B cell (primary cell): ENCODE measurements at places on chromosomes 16 and 17. TPM values are rescaled to one million over a fixed set of nuclear protein-coding genes. Genes with fewer than 3 reads are reported as not detected.

Gene RAB37
- 76.0 and 76.8 TPM in 2 replicates for total RNA-seq

Gene GCGR
- total RNA-seq: not detected in 2 replicates

Gene ATP2A1
- 0.84 and 1.1 TPM in 2 replicates for total RNA-seq

Gene SOST
- total RNA-seq: not detected in 2 replicates

Gene PABPN1L
- total RNA-seq: 0.68 and 0.84 TPM in 2 replicates

Gene LLGL1
- total RNA-seq: 14.9 and 15.7 TPM in 2 replicates

Gene MYH2
- not detected in 2 replicates for total RNA-seq

Gene NPIPB2
- 36.9 and 38.1 TPM in 2 replicates for total RNA-seq

Gene ABCC3
- total RNA-seq: 0.05 and 0.44 TPM in 2 replicates

Gene SP6
- not detected in 2 replicates for total RNA-seq

Gene ZFHX3
- total RNA-seq: 6.4 and 6.6 TPM in 2 replicates

Gene LGALS9B
- not detected in 2 replicates for total RNA-seq

Gene ACSM2A
- not detected in 2 replicates for total RNA-seq

Gene LRRC36
- not detected in 2 replicates for total RNA-seq

Gene SLC16A13
- total RNA-seq: 21.7 and 21.9 TPM in 2 replicates

Gene ASB16
- total RNA-seq: not detected in 2 replicates

Gene RPRML
- 0.89 and 1.1 TPM in 2 replicates for total RNA-seq

Gene KRT33A
- not detected in 2 replicates for total RNA-seq
